Neural progenitor cell (in vitro differentiated cells): ENCODE measurements at places on chromosomes 2 and 18.

DNA sequence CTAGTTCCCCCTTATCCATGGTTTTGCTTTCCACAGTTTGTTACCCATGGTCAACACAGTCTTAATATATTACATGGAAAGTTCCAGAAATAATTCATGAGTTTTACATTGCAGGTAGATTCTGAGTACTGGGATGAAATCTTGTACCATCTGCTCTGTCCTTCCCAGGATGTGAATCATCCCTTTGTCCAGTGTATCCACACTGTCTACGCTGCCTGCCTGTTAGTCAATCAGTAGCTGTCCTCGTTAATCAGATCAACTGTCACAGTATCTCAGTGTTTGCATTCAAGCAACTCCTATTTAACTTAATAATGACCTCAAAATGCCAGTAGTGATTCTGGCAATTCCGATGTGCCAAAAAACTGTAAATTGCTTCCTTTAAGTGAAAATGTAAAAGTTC is 76.3 kb downstream of the DYNC1I2 start:
- DNase-seq: no peak

DNA sequence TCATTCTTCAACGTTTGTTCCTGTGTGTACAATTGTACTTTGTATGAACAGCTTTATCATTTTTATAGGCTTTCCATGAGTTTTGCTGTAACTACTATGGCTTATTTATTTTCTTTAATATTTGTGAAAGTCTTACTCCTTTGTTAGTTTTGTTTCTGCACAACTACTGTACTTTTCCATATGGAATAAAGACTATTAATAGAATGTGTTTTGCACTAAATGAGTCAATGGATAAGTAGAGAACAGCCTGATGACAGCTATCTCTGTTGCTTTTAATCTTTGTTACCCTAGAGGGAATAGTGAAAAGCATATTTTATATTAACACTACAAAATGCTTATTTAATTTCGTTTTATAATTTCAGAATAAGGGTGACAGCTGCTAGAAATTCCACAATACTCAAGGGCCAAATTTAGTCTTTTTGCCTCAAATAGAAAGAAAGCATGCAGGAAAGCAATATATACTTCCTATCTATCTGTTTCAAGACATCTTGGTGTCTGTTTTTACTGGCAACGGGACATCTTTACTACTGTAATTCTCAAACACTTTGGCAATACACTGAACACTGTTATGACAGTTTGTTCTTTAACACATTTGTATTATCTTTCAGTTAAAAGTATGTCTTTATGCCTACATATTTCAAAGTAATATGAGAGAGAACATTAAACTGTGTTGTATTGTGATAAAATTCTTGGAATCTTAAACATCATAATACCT is 53.9 kb downstream of the WDSUB1 start:
- DNase-seq: no peak

DNA sequence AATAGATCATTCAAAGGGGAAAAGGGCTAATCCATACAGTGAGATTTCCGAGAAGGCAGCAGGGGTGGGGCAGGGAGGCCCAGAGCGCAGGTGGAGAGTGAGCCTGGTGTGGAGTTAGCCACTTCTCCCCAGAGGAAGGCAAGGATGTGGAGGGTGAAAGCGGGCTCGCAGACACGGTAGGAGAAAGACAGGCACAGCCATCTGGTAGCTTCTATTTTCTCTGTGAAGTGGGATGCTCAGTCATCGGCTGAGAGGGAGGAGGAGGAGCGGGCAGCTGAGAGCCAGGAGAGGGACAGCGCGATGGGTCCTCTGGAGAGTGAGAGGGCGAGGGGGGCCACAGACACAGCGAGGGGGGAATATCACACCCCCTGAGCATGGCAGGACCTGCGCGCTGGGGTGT is 153.3 kb upstream of the NDUFV2 start:
- DNase-seq: no peak

- DNase-seq: no peak
Measured at GRCh38 chr2:11004199-11004598, 92.5 kb downstream of the KCNF1 start.

GRCh38 chr2:188695953-188696352 is 278.2 kb upstream of the COL3A1 start:
- DNase-seq: no peak

- no peak for DNase-seq
Measured at GRCh38 chr2:67878743-67879142, 184.1 kb downstream of the C1D start.

- no peak for DNase-seq
Measured at GRCh38 chr2:239049421-239050251, 201.8 kb downstream of the TWIST2 start.

GRCh38 chr2:67216881-67217280 is 180.3 kb upstream of the ETAA1 start:
- DNase-seq: no peak

- DNase-seq: no peak
Measured at GRCh38 chr18:40707797-40708196, 1247.2 kb upstream of the PIK3C3 start.

DNA sequence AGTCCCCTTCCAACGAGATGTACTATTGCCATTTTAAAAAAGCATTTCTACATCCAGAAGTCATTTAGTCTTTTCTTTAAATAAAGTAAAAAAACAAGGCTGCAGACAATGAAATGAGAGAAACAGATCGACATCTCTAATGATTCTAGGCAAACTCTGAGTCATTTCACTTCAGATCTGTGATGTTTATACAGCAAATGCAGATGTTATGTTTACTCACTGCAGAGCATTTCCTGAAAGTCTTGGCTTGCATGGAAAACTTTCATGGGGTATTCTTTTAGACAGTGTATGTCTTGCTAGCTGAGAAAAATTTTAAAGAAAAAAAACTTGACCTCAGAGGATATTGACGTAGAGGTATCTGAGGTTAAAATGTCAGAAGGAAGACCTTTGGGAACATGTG is 797.4 kb downstream of the CNTNAP5 start:
- DNase-seq: no peak

DNA sequence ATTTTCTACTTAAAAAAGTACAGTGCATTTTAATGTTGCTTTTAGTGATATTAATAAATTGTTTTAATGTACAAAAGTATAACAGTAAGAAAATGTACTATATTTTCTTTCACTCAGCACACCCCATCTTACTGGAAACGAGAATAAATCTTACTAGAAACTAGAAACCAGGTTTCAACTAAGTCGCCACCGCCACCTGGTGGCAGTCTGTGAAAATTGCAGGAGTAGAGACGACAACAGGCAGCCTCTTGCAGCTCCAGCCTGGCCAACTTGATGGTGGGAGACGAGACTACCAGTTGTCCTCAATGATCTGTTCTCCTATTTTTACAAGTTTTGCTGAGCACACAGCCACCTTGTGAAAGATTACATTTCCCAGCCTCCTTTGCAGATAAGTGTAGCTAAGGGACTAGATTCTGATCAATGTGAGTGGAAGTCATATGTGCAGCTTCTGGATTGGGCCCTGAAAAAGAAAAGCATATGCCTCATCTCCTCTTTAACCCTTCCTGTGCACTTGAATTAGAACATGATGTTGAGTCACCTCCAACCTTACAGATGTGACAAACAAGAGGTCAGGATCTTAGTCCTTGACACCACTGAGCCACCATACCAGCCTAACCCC is 8.7 kb downstream of the OTOF start:
- DNase-seq: peak; percentile 79

- no peak for DNase-seq
Measured at GRCh38 chr18:63562284-63562683, 20.1 kb downstream of the SERPINB12 start.

DNA sequence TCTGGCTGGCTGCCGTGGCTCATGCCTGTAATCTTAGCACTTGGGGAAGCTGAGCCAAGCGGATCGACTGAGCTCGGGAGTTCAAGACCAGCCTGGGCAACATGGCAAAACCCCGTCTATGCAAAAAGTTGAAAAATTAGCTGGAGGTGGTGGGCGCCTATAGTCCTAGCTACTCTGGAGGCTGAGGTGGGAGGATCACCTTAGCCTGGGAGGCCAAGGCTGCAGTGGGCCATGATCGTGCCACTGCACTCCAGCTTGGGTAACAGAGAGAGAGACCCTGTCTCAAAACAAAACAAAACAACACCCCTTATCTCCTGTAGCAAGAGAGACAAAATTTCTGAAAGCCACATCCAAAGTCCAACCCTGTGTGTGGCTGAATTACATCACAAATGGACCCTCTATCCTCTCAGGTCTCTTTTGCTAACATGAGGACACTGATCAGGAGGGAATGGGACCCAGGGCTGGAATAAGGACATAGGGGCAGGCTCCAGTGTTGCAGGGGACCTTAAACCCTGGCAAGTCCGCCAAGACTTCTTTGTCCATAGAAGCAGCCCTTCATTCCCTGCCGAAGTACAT is 64.8 kb downstream of the PSMG2 start:
- no peak for DNase-seq

GRCh38 chr2:170813611-170814532 is 2.8 kb upstream of the GAD1 start:
- peak; percentile 94 for DNase-seq

- DNase-seq: no peak
Measured at GRCh38 chr2:190486037-190486623, 48.4 kb downstream of the NEMP2 start.

DNA sequence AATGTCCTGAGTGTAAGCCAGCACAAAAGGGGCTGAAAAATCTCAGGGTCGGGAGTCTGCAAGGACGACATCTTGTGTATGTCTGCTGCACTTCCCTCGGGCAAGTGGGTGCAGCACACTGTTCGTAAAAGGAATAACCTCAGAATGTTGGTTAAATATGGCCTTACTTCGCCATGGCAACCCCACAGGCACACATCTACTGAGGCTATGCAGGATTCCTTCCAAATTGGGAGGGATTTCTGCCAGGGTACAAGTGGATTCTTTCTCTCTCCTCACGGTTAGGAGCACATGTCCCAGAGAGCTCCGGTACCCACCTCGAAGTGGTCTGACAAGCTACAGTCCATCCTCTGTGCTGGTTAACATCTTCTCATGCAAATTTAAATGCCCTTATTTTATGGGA is 277.7 kb upstream of the PXDN start:
- DNase-seq: no peak

DNA sequence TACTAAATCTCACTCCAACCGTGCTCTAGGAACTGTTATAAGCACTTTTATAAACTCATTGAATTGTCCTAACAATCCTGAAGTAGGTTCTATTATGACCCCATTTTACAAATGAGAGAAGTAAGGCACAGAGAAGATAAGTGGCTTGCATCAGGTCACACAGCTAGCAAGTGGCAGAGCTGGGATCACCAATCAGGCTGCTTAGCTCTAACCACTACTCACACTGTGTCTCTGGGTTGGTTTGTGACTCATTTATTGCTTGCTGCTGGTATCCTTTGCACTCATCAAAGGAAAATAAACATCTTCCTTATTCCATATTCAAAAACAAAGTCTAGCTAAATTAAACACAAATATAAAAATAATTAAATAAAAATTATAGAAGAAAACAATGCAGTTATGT is 42.5 kb upstream of the IL1R2 start:
- no peak for DNase-seq

DNA sequence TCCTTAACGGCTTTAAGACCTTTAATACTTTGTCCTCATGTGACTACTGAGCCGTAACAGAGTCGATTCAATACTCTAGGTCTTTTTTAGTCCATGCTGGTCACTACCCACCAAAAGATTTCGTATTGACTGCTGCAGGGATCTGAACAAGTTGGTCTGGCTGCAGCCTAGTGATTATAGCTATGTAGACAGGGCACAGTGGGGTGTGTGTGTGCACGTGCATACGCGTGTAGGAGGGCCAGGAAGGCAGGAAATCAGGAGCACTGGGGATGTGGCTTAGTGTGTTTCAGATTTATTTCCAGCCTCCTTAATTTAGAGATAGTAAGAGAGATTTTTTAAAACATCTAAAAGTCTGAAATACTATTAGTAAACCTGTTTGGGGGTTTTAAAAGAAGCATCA is 161.4 kb downstream of the MYO3B start:
- DNase-seq: peak; percentile 27

DNA sequence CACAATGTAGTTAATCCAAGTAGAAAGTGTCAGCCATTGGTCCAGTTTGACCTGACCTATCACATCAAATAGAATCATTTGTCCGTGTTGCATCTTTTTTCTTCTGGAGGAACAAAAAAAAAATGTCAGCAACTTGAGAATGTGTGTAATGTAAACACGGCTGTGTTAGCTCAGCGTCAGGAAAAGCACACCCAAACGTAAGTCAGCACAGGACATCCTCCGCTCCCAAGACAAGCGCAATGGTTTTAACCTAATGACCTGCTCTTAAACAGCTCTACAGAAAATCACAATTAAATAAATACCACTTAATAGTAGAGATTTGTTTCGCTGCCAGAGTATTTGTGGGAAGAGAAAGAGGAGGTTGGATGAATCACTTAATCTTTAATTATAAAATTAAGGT is 59.4 kb downstream of the OSR1 start:
- DNase-seq: no peak

DNA sequence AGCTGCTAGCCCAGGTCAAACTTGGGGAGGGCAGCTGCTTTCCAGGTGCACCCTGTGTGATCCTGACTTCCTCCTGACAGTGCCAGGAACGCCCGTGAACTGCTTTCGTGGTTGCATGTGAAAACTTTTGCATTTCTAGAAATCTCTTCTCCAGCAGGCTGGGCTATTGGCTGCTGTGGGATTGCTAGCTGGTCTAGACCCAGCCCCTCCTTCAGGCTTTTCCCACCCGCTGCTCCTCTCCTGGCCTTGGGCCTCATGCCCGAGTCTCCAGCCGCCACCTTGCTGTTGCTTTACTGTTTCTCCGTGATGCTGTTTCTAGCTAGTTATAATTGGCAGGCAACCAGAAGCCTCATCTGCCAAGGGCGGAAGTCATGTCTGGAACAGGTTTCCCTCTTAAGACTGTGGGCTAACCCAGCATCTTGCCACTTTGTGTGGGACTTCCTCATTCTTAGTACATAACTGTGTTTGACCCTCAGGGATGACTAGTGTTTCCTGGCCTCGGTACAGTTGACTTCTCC is 27.0 kb upstream of the MGAT4A start:
- DNase-seq: no peak

DNA sequence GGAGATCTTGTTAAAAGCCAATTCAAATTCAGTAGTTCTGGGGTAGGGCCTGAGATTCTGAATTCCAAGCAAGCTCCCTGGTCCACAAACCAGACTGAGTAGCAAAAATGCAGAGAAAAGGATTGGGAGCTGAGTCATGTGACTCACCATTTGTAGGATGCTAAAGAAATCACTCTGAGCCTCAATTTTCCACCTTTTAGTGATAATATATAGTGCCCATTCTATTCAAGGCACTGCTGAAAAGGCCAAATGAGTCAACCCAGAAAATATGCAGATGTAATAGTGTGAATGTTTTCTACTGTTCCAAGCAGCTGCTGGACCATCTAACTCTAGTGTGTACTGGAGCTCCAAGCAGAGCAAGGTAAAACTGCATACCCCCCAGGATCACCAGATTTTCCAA is 47.2 kb downstream of the SLC14A2 start:
- no peak for DNase-seq

GRCh38 chr2:202051499-202052161 is 18.0 kb downstream of the FZD7 start:
- DNase-seq: peak; percentile 68
